ENCODE measurements at places on chromosomes 11 and 22. TPM values are rescaled to one million over a fixed set of nuclear protein-coding genes. Genes with fewer than 3 reads are reported as not detected.

GLYAT gene
- total RNA-seq = not detected

PVALB gene
- not detected for total RNA-seq

ZNF215 gene
- total RNA-seq = 3.8 TPM

IFITM10 gene
- 1.2 TPM for total RNA-seq

Measured in tracheal epithelial cell (primary cell).